ENCODE measurements at places on chromosomes 5 and 9.
A peak's percentile ranks its signal among the peaks of the same experiment; 100 is the strongest.

- DNase-seq: no peak
These were observed 18.5 kb upstream of the EXOC3 start for GRCh38 chr5:424301-425110.

- DNase-seq: no peak
These were observed 79.5 kb upstream of the LHFPL2 start for GRCh38 chr5:78727786-78728761.

DNA sequence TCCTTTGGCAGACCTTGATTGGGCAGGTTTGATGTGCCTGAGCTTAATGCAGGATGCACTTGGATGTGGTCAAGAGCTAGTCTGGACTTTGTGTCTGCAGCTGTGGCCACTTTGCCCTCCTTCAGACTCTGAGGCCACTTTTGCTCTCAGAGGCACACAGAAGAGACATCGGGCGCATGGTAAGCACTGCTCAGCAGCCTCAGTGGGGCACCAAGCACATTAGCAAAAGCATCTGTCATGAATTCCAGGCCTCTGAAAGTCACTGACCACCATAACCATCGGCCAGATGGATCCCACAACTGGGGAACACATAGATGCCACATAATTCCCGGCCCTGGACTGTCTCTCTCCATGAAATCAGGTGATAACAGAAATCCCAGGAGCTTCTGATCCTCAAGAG lies 34.3 kb upstream of the ZNF782 start:
- no peak for DNase-seq

- DNase-seq: no peak
These were observed 41.0 kb downstream of the FGD3 start for GRCh38 chr9:92988215-92988768.

DNA sequence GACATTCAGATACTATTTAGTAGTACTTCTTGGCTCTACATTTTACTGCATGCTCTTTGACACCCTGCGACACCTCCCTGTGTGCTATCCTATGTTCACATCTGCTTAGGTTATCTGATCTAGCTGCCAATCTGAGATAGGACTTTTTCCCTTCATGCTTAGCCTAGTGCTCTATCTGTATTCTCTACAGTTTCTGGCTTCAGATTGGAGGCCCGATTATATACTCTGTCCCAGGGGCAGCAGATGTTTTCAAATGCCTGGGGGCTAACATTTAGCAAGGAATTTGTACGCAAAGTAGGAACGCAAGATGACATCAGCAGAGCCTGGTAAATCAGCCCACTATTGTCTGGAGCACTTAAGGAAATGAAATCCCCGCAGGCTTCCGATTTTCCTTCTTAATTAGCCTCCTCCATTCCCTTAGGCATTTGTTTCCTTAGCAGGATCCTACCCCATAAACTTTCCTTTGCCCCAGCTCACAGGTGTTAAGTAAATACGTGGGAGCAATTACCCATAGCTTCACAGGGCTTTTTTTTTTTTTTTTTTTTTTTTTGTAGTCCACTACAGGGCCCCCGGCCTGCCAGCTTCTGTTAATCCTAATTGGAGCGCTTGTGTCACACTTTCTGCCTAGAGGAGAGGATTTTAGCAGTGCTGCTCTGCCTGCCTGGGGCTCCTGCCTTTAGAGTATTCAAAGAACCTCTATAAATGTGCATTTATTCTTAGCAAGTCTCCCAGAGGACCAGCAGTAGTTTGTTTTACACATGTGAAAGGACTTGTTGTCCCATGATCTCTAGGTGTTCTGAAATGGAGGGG lies 61.1 kb upstream of the LPAR1 start:
- no peak for DNase-seq

DNA sequence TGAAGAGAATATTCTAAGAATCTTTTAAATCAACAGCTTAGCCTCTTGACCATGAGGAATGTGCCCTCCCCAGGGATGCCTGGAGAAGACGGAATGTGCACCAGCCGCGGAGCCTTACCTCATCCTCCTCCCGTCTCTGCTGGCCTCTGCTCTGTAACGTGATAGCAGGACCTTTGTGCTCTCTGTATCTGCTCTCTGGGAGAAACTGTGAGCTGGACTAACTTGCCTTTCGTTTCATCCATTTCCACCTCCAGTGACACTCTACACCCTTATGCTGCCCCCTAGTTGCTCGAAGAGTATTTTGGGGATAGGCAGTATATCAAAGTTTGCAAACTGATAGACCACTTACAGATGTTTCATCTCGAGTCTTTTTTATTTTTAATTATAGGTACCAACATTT lies 141.4 kb downstream of the NPR3 start:
- peak; percentile 52 for DNase-seq

DNA sequence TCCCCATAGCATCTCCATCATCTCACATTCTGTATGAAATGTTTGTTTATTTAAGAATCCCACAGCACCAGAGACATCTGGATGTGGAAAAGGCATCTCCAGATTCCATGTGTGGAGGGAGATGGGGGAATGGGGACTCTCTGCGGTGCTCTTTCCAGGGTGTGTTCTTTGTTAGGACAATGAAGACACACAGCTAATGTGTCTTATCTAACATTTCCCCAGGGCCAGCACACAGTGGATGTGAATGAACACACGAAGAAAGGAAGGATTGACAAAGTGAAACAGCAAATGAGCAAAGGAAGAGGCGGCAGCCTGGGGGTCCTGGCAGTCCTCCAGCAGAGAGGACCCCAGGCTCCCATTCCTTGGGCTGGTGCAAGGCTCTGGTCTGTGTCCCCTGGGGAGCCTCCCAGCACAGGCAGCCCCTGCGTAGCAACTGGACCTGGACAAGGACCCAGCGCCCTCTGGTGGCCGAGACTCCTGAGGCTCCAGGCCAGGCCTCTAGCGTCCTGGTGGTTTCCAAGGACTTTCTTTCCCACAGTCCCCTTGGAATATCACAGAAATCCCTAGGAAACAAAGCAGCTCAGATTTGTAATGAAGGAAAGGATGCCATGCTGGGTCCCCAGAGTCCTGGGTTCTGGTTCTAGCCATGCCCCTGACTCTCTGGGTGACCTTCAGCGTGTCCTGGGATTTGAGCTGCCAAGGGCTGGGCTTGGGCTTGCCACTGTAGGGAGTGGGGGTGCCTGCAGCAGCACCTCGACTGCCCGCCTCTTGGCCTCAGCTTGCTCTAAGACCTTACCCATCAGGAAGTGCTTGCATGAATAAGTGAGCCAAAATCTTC lies 3.5 kb upstream of the PDLIM7 start:
- peak; percentile 99 for DNase-seq

DNA sequence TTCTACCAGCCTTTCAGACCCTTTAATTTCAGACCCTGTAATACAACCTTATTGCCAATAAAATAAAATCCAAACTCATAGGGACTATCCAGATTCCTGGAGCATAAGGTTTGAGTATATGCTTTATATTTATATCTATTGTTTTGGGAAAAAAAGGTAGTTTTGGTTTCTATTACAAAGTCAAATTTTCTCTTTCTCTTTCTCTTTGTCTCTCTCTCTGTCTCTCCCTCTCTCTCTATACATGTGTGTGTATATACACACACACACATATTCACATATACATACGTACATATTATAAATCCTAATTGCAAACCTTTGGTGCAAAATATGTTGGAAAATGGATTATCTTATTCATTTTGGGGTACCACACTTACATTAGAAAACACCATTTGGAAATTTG lies 39.0 kb downstream of the TMEM232 start:
- no peak for DNase-seq

DNA sequence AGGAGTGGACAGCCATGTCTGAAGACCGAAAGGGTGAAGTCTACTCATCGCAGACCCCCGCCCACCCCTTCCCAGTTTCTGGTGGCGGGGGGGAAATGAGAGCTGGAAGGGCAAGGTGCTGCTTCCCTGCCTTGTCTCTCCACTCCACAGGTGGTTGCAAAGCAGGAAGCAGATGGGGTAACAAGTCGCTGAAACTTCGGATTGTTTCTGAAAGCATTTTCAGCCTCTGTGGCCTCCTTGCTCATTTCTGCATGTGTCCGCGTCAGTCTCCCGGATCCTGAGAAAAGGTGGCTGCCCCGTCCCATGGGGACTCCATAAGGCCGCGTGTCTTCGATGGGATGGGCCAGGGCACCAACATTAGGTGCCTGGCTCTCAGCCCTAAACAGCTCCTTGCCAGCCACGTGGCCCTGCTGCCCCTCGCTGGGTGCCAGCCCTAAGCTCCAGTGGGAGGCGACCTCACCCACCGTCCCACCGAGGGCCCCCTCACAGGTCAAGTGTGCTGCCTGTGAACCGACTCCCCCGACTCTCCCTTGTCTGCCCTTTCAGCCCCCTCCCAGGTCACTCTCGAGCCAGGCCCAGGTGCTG lies 971 bp downstream of the PHYKPL start:
- DNase-seq: no peak

GRCh38 chr5:776862-777711 lies 7.4 kb downstream of the ZDHHC11B start:
- no peak for DNase-seq

GRCh38 chr9:75001719-75002421 lies 26.2 kb downstream of the CARNMT1 start:
- DNase-seq: no peak

DNA sequence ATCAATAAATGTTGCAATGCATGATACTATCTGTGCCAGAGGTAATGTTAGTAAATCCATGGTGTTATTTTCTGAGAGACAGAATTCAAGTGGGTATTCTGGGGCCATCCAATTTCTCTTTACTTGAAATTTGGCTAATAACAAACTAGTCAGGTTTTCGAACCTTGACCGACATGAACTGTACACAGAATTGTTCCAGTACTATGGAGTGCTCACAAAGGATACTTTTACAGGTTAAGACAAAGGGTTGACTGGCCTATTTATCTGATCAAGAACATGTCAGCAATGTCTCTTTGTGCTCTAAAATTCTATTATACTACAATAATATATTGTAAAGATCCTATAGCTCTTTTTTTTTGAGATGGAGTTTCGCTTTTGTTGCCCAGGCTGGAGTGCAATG lies 18.2 kb downstream of the MLANA start:
- no peak for DNase-seq

DNA sequence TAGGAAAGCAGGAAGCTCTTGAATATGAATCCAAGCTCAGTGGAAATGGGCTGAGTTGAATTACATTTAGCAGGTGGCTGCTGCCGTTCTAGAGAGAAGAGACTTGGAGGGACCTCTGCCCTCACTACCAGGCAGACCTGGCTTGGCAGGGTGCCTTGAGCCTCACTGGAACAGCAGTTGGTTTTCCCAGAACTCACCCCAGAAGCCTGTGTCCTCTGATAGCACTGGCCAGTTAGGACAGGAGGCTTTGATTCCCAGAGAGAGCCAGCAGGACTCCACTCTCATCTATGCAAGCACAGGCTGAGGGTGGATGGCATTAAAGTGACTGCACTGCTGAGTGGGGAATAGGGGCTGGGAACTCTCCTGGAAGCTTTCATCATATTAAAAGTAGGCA lies 54.8 kb downstream of the PWWP2A start:
- no peak for DNase-seq

GRCh38 chr5:107485184-107485583 lies 185.6 kb downstream of the EFNA5 start:
- no peak for DNase-seq

DNA sequence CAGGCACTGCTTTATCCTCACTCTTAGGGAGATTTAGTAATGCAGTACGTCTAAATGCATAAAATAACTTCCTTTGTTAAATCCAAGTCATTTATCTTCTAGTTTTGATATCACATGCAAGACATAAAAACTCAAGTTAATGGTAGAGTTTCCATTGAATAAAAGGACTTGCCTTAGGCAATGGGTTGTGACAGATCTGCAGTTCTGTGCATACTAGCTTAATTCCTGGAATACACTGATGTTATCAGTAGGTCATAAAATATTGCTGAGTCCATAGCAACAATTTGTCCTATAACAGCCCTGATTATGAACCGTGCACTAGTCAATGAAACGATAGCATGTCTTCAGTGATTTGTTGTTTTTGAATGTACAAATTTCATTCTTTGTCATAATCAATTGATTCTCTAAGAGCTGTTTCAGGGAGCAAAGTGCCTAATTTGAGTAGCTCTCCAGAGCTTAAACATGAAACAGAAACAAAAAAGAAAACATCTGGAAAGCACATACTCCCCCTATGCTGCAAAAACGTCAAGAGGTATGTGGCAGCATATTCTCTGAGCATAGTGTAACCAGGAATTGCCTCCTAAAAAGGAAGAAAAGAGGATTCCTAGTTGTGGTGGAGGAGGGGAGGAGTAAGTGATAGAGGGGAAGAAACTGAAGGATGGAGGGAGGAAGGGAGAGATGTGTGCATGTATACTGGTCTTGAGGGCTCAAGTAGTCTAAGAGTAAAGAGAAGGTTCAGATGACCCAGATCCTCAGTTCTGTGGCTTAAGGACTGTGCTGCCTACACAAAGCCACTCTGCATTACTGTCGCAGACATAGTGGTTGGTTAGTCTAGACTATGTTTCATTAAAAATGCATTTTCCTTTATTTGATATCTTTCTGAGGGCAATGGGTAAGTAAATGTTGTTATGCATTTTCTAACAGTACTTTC lies 589.2 kb downstream of the PRR16 start:
- DNase-seq: no peak
